RPMI7951 (cell line): ENCODE measurements at places on chromosomes 12 and 14. TPM values are rescaled to one million over a fixed set of nuclear protein-coding genes. Genes with fewer than 3 reads are reported as not detected.

DNA sequence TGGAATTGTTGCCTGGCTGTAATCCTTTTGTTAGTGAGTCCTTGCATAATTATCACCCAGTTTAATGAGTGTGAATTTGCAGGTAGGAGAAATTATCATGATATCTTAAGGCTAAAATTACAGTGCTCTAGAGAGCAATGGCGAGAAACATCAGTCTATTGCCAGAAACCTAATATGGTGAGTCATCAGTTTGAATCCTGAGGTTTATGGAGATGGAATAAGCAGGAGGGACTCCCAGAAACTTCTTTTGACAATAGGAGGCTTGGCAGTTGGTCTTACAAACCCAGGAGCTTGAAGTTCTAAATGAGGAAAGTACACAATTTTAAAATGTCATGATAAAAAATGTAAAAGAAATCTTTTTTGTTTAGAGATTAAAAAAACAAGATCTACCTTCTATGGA is 31.5 kb upstream of the CRADD start:
- peak; percentile 44 for DNase-seq

The KRT78 gene
- 0.20 and 0.36 TPM in 2 replicates for total RNA-seq

The UBC gene
- 951 and 1,170 TPM in 2 replicates for total RNA-seq

DNA sequence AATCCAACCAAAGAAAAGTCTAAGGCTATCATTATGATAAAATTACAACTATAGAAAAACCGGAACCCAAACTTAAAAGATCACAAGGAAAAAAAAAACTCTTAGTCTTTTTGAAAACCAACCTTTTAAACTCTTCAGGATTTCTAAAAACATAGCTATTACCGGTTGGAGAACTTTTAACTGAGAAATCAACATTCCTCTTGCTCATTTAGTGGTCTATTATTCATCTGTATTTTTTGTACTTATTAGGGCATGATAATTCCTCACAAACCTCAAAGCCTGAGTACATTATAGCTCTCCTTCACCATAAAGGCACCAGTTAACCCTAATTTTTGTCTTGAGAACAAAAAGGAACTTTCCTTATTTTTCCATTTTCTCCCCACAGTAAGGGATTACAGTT is 10.4 kb downstream of the LUM start:
- peak; percentile 31 for DNase-seq

DNA sequence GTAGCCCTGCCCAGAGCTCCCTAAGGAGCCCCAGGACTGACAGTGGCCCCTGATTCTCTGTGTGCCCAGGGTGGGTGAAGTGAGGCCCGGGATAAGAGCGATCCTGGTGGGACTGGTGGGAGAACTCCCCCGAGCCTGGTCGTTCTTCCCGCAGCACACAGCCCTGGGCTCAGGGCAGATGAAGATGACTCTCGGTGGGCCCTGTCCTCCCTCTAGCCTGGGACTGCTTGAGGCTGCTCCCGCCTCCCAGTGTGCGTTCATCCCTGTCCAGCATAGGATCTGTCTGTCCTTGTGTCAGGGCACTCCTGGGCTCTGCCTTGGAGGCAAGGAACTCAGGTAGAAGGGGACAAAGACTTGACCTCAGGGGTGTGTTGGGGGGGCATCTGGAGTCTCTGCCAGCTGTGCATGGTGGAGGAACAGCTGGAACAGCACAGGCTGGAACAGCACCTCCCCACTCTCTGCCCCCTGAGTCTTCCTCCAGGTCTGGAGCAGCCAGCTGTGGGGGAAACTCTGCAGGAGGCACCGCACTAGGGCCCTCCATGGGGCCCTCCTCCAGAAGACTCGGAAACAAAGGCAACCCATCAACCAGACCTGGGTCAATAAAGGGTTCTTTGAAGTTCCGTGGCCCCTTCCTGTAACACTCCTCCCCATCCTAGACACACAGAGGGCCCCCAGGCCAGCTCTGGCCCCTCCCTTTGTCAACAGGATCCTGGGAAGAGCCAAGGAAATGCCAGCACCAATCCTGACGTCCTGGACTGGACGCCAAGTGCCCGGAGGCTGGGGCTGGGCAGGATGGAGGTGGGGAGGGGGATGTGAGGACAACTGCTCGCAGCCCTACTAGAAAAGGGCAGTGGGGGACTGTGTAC is 15.9 kb downstream of the FAIM2 start:
- peak; percentile 13 for DNase-seq

The KRT79 gene
- total RNA-seq, result 3.3 and 4.8 TPM in 2 replicates

The PRB2 gene
- not detected in 2 replicates for total RNA-seq

- no peak for DNase-seq
Observed at GRCh38 chr14:65034021-65034420, 47.3 kb downstream of the FNTB start.

GRCh38 chr12:29750131-29750927 is 33.4 kb downstream of the TMTC1 start:
- DNase-seq, result peak; percentile 10

- peak; percentile 64 for DNase-seq
Observed at GRCh38 chr12:9687228-9687627, 17.7 kb downstream of the CLEC2D start.

- DNase-seq, result no peak
Observed at GRCh38 chr12:48980953-48981756, 3.0 kb downstream of the WNT1 start.

The NID2 gene
- 29.8 and 35.0 TPM in 2 replicates for total RNA-seq

The FAIM2 gene
- total RNA-seq, result 0.98 and 1.2 TPM in 2 replicates

- peak; percentile 68 for DNase-seq
Observed at GRCh38 chr14:39229222-39229543, 4.5 kb upstream of the MIA2 start.

- DNase-seq, result no peak
Observed at GRCh38 chr12:16692099-16692498, 86.1 kb upstream of the LMO3 start.

The KRT83 gene
- not detected in 2 replicates for total RNA-seq

- DNase-seq, result no peak
Observed at GRCh38 chr12:28603801-28604200, 413.5 kb downstream of the CCDC91 start.

DNA sequence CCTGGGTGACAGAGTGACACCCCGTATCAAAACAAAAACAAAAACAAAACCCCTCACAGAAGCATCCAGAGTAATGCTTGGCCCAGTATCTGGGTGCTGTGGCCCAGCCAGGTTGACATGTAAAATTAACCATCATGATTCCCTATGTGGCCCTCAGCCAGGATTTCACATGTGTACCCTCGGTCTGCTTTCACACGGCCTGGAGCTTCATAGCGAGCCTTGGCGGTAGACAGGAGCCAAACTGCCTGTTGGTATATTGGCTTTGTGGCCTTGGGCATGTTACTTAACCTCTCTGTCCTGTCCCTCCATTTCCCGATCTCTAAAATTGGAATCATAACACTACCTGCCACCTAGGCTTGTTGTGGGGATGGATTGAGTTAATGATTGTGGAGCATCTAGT is 65.5 kb downstream of the ADCK1 start:
- DNase-seq, result no peak

The FOS gene
- total RNA-seq, result 6.9 and 7.7 TPM in 2 replicates
